ENCODE measurements at places on chromosomes 12 and 14.

GRCh38 chr14:77892381-77892871, 92.5 kb downstream of the ADCK1 start:
- no peak for DNase-seq

DNA sequence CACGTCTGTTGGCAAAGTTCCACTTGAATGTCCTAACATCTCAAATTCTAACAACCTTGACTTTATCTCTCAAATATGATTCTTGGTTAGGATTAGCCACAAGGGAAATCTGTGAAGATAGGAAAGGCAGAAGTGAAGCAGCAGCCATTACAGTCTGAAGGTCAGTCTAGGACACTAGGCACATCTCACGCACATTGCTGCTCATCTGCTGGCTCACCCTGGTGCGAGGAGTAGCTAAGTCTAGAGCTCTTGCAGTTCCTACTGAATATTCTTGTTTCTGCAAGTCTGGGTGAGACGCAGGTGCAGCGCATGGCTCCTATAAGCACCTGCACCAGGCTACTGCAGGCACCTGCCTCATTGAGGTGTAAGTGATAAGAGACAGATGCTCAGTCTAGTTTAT, 6.4 kb upstream of the SLC25A3 start:
- DNase-seq = no peak

DNA sequence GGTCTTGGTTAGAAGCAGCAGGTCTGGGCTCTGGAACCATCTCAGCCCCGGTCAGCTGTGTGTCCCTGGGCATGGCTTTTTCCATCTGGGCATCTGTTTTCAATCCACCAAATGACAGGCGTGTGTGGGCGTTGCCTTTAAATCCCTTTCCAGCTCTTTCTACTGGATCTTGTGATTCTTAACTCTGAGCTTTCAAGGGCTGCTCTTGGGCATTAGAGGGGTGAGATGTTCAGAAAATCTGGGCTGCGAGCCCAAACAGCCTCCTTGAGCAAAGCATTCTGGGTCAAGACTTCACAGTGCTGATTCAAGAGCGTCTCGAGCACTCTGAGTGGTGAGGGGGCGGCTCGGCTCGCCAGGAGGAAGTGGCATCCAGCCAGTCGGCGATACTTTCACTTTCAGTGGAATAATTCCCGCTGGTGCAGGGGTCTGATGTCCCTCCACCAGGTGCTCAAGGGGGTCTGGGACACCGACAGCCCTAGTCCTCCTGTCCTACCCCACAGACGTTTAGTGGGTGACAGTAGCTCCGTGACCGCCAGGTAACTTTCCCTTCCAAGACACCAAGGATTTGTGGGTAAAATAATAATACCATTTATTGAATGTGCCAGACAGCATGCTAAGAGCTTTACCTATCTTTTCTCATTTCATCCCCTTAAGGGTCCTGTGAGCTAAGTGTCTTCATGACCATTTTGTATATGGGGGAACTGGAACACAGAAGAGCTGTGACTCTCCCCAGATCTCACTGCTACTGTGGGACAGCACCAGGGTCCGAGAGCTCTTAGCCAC, 114.0 kb downstream of the PLXNC1 start:
- peak; percentile 80 for DNase-seq

DNA sequence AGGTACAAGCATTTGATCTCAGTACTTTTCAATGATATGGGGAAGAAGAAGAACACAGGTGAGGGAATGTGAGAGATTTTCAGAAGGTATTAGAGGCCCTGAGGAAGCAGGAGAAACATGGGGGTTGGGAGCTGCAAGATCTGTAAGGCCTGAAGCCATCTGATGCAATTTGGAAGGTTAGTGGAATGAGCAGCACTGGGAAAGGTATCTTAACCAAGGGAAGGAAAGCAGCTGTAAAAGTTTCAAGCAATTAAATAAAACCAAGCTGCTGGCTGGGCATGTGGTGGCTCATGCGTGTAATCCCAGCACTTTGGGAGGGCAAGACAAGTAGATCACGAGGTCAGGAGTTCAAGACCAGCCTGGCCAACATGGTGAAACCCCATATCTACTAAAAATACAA, 104.4 kb upstream of the PARP11 start:
- no peak for DNase-seq

DNA sequence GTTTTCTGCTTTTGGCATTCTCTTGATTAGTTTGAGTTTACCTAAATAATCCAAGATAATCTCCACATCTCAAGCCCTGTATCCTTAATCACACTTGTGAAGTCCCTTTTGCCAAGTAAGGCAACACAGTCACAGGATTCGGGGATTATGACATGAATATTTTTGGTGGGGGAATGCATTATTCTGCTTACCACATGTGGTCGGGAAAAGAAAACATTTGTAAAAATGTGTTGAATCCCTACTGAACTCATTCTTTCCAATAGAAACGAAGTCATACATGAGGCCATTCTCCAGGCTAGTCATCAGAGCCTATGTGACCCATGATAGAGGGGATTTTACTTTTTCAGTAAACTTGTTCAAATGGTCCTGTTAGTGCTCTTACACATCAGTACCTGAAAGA, 58.5 kb upstream of the PRICKLE1 start:
- DNase-seq = no peak

GRCh38 chr12:10368206-10369171, 21.4 kb downstream of the KLRK1 start:
- DNase-seq = peak; percentile 25

GRCh38 chr12:104435175-104435574, 21.6 kb upstream of the CHST11 start:
- DNase-seq = no peak

GRCh38 chr14:94098326-94098992, 12.1 kb upstream of the IFI27 start:
- DNase-seq = no peak

DNA sequence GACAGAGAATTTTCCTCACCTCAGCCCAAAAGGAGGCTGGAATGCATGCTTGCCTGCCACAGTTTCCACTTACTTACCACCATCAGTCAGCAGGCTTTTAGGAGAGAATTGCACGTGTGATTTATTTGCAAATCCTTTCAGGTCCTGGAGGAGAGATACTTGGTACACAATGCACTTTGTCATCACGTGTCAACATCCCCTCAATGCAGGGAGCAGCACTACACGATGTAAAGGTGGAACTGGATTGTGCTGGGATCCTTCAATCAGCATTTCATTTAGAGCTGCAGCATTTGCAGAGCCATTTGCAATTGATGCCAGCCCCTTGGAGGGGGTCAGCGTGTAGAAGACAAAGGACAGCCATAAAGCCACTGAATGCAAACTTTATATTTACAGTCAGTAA, 218.1 kb downstream of the GLT1D1 start:
- DNase-seq = no peak

- DNase-seq = no peak
Measured at GRCh38 chr12:130589540-130590317, 126.4 kb downstream of the RIMBP2 start.

Data from midbrain (tissue), 1 donor.